ENCODE measurements at places on chromosomes 16 and 17. TPM values are rescaled to one million over a fixed set of nuclear protein-coding genes. Genes with fewer than 3 reads are reported as not detected.

- no peak for DNase-seq
Observed at GRCh38 chr16:31093132-31093703, 1.4 kb downstream of the VKORC1 start.

GRCh38 chr16:84810518-84811273 is 9.1 kb upstream of the CRISPLD2 start:
- no peak for DNase-seq

DNA sequence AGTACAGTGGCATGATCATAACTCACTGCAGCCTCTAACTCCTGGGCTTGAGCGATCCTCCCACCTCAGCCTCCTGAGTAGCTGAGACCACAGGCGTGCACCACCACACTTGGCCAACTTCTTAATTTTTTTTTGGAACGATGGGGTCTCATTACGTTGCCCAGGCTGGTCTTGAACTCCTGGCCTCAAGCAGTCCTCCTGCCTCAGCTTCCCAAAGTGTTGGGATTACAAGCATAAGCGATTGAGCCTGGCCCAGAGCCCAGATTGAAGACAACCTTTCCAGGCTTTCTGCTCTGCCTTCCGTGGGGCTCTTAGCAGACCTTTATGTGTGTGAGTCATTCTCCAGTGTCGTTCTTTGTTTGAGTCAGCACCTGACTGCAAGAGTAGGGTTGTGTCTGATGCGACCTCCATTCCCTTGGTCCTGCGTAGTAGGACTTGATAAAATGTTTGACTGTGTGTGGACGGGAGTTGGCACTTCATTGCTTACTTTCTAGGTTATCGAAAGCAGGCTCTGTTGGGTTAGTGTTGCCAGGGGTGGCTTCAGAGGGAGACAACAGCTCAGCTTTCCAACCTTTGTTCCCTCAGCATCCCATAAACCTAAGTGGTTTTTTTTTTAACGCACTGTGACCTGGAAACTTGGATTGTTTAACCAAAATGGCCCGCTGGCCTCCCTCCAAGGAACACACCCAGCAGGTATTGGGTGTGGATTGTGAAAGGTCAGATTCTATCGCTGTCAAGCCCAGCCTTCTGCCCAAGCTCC is 26.4 kb downstream of the EEF2K start:
- DNase-seq: peak; percentile 48

GRCh38 chr16:73058221-73058615 is 10.3 kb upstream of the ZFHX3 start:
- no peak for DNase-seq

GRCh38 chr16:56938664-56939513 is 6.9 kb downstream of the HERPUD1 start:
- peak; percentile 77 for DNase-seq

Gene CFAP97D1
- total RNA-seq: not detected

Gene TBC1D28
- total RNA-seq: not detected

Gene SYCE1L
- total RNA-seq: 12.8 TPM

All from activated CD4-positive, alpha-beta memory T cell treated with anti-CD3 and anti-CD28 coated beads, Interleukin-2, amount 10 ng/mL, durations not matched to agents 7 days and 5 days (primary cell).